ENCODE measurements at places on chromosomes 2 and 18.

- DNase-seq: no peak
These were observed 37.4 kb downstream of the VAPA start for GRCh38 chr18:9951022-9951859.

DNA sequence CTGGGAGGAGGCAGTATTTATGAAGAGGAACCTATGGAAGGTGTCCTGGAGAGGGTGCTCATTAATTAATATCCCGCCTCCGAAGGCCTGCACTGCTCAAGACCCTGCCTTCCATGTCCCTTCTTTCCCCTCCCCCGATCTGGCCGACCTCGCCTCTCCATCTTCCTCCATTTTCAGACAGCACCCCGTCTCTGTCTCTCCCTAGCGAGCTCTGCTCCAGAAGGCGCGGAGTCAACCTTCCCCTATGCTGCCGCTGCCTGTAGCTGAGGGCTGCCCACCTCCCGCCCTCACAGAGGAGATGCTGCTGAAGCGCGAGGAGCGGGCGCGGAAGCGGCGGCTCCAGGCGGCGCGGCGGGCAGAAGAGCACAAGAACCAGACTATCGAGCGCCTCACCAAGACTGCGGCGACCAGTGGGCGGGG is 1.1 kb upstream of the WBP1 start:
- DNase-seq: no peak

DNA sequence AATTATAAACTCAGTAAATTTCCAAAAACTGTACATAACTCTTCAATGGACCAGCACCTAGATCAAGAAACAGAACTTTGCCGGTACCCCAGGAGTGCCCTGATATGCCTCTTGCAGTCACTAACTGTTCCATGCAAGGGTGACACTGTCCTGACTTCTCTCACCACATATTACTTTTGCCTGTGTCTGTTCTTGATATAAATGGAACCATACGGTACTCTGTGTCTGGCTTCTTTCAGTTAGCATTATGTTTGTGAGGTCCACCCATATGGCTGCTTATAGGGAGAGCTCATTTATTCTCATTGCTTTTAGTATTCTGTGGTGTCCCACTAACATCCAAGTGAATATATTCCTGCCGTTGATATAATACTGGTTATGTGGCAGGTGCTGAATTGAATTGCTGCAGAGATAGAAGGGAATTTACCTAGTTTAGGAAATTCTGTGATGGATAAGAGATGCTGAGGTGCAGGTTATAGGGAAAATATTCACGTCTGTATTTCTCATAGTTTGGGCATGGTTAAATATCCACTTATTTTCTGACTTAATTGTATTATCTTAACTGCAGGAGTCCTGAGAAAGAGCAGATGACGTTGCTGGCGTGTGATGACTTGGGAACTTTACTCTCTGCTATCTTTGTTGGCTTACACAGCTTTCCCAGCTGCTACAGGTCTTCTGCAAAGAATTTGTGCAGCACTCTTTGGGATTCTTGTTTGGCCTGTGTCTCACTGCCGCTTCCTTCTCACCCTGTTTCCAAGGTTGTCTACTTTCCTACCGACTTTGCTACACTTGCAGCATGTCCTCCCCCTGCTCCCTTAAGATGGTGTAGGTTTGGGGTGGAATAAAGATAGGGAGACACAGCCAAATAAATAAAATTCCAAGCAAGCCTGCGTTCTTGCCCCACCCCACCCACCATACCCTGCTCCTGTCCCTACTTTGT is 107.9 kb downstream of the MAP4K4 start:
- DNase-seq: no peak

DNA sequence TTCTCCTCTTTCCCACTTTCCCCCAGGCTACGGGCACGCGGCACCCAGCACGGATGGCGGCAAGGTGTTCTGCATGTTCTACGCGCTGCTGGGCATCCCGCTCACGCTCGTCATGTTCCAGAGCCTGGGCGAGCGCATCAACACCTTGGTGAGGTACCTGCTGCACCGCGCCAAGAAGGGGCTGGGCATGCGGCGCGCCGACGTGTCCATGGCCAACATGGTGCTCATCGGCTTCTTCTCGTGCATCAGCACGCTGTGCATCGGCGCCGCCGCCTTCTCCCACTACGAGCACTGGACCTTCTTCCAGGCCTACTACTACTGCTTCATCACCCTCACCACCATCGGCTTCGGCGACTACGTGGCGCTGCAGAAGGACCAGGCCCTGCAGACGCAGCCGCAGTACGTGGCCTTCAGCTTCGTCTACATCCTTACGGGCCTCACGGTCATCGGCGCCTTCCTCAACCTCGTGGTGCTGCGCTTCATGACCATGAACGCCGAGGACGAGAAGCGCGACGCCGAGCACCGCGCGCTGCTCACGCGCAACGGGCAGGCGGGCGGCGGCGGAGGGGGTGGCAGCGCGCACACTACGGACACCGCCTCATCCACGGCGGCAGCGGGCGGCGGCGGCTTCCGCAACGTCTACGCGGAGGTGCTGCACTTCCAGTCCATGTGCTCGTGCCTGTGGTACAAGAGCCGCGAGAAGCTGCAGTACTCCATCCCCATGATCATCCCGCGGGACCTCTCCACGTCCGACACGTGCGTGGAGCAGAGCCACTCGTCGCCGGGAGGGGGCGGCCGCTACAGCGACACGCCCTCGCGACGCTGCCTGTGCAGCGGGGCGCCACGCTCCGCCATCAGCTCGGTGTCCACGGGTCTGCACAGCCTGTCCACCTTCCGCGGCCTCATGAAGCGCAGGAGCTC is 35.4 kb downstream of the KCNK3 start:
- DNase-seq: peak; percentile 17

DNA sequence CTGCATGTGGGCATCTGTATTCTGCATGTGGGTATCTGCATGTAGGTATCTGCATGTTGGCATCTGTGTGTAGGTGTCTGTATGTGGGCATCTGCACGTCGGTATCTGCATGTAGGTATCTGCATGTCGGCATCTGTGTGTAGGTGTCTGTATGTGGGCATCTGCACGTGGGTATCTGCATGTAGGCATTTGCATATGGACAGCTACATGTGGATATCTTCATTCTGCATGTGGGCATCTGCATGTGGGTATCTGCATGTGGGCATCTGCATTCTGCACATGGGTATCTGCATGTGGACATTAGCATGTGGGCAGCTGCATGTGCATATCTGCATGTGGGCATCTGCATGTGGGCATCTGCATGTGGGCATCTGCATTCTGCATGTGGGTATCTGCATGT is 537.4 kb downstream of the RNF144A start:
- DNase-seq: no peak

DNA sequence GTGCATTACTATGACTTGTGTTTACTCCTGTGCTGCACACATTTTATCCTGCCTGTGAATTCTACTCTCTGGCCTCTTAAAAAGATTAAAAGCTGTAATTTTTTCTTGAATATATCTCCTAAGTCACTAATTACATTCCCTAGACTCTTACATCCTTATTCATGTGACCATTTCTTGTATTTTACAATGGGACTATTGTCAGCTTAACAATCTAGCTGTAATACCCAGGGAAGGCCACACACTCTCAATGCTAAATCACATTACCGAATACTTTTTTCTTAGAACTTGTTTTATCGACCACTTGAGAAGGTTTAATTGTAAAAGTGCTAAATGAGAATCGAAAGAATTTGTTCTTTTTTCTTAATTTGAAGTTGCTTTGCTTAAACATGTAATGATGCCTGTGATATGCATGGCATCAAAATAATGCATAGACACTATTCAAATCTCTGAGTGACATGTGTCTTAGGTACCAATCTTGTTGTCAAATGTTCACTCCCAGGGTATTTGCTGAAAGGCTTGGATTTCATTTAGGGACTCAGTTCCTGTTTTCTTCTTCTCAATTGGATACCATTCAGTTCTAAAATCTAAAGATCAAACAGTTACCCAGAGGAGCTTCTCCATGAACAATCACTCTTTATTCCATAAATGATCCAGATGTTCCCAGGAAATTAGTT is 498.5 kb downstream of the DPP10 start:
- DNase-seq: no peak

GRCh38 chr2:198253995-198254394 is 449.6 kb downstream of the PLCL1 start:
- DNase-seq: no peak

DNA sequence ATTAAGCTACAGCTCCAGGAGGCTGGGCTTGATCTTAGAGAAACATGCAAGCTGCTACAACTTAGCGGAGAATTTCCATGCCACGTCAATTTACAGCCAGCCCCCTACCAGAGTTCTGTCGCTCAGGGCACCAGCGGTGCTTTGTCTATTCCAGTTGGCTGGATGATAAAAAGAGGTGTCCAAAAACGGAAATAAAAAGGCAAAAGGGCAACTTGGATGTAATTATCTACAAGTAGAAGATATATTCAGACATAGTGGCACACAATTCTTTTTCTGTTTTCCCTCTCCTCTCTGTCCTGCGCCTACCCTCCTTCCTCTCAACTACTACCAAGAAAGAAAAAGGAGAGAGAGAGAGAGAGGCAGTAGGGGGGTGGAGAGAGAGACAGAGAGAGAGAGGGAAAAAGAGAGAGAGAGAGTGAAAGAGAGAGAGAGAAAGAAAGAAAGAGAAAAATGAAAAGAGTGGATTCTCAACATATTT is 363 bp upstream of the RFTN2 start:
- no peak for DNase-seq

- no peak for DNase-seq
These were observed 29.2 kb upstream of the HPCAL1 start for GRCh38 chr2:10273215-10274175.

GRCh38 chr2:207530160-207531031 is 634 bp downstream of the CREB1 start:
- peak; percentile 58 for DNase-seq

GRCh38 chr2:206920310-206920709 is 19.0 kb upstream of the CPO start:
- DNase-seq: no peak

- no peak for DNase-seq
These were observed 353.9 kb upstream of the SPHKAP start for GRCh38 chr2:228535396-228535795.

- no peak for DNase-seq
These were observed 8.5 kb upstream of the LBH start for GRCh38 chr2:30222636-30223360.

DNA sequence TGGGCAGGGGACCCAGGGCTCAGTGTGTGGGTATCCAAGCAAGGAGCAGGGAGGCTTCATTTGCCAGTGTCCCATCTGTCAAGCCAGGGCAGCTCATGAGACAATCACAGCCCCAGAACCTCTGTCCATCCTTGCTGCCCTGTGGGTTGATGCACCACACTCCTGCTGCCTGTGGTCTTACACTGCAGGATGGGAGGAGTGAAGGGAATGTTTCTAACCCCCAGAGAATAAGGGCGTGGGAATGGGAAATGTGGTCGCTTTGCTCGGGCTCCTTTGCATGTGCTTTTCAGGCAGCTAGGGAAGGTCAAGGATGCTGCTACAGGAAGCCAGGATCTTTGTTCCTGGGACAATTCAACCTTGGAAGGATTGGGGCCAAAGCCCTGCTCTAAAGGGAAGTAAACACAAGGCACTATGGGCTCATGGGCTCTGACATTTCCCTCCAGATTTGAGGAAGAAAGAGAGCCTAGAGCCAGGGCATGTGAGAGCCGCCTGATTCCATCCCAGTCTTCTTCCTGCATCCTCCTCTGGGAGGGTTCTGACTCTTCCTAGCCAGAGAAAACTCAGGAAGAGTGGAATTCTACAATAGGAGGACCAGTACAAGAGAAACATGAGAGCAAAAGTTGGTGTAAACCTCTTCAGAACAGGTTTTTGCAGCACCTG is 18.8 kb upstream of the MAP3K20 start:
- DNase-seq: no peak

- no peak for DNase-seq
These were observed 41.4 kb upstream of the ITGB6 start for GRCh38 chr2:160241251-160242137.

GRCh38 chr2:233062946-233063268 is 2.8 kb downstream of the INPP5D start:
- no peak for DNase-seq

DNA sequence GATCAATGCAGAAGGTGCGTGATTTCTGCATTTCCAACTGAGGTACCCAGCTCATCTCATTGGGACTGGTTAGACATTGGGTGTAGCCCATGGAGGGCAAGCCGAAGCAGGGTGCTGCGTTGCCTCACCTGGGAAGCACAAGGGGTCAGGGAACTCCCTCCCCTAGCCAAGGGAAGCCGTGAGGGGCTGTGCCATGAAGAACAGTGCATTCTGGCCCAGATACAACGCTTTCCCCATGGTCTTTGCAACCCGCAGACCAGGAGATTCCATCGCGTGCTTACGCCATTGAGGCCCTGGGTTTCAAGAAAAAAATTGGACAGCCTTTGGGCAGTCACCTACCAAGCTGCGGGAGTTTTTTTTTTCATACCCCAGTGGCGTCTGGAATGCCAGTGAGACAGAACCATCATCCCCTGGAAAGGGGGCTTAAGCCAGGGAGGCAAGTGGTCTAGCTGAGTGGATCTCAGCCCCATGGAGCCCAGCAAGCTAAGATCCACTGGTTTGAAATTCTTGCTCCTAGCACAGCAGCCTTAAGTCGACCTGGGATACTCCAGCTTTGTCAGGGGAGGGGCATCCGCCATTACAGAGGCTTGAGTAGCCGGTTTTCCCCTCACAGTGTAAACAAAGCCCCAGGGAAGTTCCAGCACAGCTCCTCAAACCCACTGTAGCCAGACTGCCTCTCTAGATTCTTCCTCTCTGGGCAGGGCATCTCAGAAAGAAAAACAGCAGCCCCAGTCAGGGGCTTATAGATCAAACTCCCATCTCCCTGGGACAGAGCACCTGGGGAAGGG is 21.7 kb downstream of the TFPI start:
- no peak for DNase-seq

DNA sequence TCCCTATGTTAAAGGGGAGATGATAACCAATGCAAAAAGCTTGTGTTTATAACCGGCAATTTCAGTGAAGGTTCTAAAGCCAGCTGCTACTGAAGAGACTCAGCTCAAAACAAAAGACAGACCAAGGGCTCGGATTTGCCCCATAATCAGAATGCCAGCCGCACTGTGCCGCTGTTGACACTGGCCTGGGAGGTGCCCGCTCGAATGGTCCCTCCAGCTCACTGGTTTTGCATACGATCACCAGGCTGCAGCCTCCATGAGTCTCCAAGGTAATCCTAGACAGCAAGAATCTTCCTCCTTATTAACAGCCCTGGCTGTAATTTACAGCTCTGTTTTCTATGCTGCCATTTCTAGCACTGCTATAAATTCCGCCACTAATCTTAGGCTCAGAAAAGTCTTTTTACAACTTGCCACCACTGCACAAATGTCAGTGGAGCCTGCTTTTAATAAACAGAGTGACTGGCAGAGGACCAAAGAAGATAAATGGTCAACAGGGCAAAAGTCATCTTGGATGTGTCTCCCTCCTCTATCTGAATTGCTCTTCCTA is 155.7 kb upstream of the SH3BP4 start:
- no peak for DNase-seq

GRCh38 chr2:203710952-203711351 is 4.5 kb downstream of the CD28 start:
- DNase-seq: no peak

Data from germinal center (tissue), 1 donor.